NCI-H1105 (cell line): ENCODE measurements at places on chromosomes 5 and 9.
A peak's percentile ranks its signal among the peaks of the same experiment; 100 is the strongest.

DNA sequence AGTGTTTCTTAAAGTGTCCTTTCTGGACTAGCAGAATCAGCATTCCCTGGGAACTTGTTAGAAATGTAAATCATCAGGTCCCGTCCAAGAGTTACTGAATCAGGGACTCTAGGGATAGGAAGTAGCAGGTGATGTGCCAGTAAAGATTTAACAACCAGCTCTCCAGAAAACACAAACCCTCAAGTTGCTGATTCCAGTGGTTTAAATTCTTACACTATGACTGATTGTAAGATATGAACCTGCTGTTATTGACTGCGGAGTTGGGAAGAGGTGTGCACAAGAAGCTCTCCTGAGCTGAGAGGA lies 39.1 kb upstream of the BASP1 start:
- no peak for DNase-seq

DNA sequence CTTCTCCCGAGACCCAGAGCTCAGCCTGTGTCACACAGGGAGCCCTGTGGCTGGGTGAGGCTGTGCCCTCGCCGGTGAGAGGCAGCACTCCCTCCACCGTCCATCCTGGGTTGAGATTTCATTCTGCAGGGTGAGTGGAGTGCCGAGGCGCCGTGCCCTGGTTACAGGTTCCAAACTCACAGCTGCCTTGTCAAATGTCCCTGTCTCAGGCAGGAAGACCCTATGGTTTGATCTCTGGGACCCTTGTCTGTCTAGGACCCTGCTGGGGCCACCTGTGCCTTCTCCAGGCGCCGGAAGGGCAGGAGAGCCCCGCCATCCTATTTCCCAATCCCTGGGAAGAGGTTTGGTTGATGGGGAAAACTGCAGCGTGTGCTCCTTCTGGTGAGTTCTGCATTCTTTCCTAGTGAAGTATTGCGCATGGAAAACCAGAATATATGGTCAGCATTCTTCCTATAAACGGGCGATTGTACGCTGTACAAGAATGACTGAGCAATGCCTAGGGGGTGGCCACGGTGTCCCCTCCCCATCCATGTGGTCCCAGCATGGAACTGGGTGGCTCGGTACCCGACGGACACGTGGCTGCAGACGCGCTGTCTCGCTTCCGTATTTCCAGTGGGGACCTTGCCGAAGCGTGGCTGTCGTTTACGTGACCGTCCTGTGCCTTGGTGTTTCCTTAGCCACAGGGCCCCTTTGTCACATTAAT lies 95.9 kb upstream of the COL5A1 start:
- DNase-seq = no peak

GRCh38 chr5:167049043-167049663 lies 1242.3 kb upstream of the WWC1 start:
- DNase-seq = no peak

GRCh38 chr9:79300068-79300467 lies 271.7 kb upstream of the TLE4 start:
- peak; percentile 88 for DNase-seq

DNA sequence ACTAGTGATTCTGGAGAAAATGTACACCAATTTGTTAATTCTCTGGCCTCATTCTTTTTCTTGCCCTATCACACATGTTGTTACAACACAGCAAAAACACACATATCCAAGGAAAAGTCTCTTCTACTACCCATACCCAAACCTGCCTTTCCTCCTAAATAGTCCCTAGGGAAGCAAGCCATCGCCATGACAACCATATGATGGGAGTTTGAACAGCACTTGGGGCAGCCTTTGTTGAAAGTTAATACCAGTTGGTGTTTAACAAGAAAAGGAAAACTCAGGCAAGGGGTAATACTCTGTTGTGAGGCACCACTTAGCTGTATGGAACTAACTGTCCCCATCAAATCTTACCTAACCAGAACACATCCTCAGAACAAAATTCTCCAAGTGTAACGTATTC lies 1.7 kb downstream of the TRPM3 start:
- DNase-seq = peak; percentile 20

DNA sequence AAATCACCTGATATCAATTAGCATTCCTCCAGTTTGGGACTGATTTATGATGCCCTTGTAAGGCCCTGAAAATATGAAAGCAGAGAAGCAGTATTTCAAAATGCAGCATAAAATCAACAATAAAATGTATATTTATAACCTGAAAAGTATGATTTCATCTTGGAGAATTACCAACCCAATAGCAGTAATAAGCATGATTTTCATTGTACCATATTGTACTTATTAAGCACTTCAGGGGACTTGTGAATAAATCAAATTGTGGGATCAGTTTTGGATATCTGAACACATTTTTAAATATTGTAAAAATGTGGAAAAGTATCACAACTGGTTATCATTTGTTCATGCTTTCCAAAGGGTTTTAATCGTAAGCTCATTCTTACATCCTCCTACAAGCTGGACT lies 250.8 kb downstream of the DMRT2 start:
- DNase-seq = no peak

GRCh38 chr5:149118463-149118862 lies 22.8 kb upstream of the ABLIM3 start:
- DNase-seq = no peak

DNA sequence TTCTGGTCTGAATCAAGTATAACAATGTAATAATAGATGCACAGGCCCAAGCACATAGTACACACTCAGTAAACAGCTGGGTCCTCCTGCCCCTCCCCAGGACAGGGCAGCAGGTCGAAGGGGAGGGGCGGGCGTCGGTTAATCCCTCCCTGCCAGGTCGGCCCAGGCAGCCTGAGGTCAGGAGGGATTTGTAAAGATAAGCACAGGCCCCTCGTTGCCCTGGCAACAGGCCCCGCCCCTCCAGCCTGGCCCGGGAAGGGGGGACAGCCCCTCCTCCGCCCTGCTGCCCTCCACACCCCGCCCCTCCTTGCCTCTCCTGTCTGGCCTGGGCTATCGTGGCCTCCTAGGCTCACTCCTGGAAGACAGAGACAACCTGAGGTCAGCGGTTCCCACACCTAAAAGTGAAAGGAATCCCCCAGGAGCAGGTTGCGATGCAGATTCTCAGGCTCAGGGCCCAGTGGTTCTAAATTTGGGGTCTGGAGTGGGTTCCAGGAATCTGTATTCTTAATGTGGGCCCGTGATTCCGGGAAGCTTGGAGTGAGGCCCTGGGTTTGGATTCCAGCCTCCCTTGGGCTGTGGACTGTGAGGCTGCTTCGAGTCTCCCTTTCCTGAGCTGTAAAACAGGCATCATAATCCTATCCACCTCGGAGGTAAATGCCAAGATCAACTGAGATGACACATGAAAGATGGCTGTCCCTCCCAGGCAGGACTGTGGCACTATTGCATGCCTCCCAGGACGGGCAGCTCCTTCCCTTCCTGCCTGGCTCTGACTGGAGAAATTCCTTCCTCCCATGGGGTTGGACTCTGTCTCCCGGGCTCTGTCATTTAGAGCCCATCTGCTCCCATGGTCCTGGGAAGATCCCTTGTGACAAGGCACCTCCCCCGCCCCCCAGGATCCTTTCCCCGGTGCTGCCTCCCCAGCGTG lies 4.4 kb downstream of the CRB2 start:
- DNase-seq = no peak

- DNase-seq = no peak
Observed at GRCh38 chr9:86865952-86866351, 81.4 kb downstream of the GAS1 start.

GRCh38 chr5:3602785-3603502 lies 7.3 kb downstream of the IRX1 start:
- DNase-seq = no peak

DNA sequence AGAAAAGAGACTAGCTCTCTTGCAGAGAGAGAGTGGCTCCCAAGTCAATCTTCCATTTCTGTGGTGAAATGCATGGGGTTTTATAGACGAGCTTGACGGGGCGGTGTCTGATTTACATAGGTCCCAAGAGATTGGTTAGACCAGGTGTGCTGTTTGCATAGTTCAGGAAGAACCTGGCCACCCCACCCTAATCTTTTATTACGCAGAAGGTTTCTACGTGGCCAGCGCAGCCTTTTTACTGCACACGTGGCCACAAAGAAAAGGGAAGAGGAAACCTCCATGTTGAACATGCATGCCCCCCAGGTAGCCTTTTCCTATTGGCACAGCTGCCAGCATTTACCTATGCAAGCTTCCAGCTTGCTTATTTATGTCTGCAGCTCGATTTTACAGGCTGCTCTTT lies 92.1 kb downstream of the CAVIN4 start:
- DNase-seq = no peak

DNA sequence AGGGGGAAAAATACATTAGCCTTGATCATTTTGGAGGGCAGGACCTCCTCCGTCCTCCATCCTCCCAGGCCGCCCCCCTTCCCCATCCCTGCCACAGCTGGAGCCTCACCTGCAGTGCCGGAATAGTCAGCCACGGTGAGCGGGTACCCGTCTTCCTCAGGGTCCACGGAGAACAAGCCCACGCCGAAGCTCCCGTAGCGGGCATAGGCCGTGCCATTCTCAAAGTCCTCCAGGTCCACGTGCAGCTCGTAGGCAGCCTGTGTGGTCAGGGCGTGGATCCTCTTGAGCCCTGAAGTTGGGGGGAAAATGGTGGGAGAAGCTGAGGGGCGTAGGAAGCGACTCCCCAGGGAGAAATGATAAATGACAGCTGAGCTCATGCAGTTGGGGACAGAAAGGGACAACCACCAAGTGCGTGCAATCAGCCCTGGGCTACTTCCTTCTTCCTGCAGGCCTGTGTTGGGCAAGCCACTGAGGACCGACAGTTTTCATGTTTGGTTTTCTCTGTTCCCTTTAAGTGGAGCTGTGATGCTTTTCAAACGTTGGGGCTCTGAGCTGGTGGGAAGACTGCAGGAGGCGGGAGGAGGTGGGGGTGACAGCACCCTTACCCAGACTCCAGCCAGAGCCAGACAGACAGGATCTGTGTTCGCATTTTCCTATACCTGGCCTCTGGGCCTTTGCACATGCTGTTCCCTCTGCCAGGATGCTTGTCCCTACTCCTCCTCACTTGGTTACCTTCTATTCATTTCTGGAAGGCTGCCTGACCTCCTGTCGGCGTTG lies 8.7 kb upstream of the QRFP start:
- DNase-seq = no peak

- no peak for DNase-seq
Observed at GRCh38 chr5:151592855-151593408, 1.8 kb upstream of the FAT2 start.

GRCh38 chr5:71932131-71932654 lies 175.1 kb upstream of the MAP1B start:
- no peak for DNase-seq

GRCh38 chr9:81053298-81054025 lies 635.9 kb downstream of the TLE1 start:
- DNase-seq = no peak

GRCh38 chr9:127119320-127119709 lies 3.1 kb downstream of the ANGPTL2 start:
- no peak for DNase-seq

- DNase-seq = no peak
Observed at GRCh38 chr5:158701406-158702177, 398.1 kb downstream of the EBF1 start.

- no peak for DNase-seq
Observed at GRCh38 chr5:59746241-59746765, 147.2 kb downstream of the PDE4D start.

GRCh38 chr5:3051400-3051799 lies 299.9 kb upstream of the IRX2 start:
- no peak for DNase-seq

GRCh38 chr9:77977210-77977611 lies 54.4 kb downstream of the GNAQ start:
- DNase-seq = no peak

DNA sequence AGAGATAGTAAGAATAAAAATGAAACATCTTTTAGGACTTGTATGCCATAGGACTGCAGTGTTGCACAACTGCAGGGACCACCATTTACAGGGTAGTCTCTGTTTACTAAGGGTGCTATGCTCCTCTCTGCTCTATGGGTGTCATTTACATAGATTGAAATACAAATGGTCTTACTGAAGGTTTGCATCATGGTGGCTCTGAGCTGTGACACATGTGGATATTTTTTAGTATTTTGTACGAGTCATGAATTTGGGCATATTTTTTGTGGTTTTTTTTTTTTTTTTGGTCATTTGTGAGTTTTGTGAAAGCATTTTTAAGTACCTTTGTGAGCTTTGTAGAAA lies 47.4 kb downstream of the CSNK1G3 start:
- no peak for DNase-seq

- no peak for DNase-seq
Observed at GRCh38 chr9:118577121-118577520, 792.1 kb downstream of the BRINP1 start.

DNA sequence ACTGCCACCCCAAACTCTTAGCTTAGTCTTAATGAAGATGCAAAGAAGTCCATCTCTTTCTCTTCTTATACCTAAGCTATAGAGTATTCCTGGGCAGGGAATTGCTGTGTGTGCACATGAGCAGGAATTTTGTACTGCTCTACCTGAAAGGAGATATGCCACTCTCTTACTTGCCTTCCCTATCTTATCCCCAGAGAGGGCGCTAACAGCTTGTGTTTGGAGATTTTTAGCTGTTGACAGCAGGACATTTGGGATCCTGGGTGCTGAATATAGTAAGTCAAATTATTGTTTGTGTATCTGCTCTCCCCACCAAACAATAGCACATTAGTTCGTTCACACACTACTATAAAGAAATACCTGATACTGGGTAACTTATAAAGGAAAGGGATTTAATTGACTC lies 159.5 kb downstream of the GABRG2 start:
- no peak for DNase-seq

DNA sequence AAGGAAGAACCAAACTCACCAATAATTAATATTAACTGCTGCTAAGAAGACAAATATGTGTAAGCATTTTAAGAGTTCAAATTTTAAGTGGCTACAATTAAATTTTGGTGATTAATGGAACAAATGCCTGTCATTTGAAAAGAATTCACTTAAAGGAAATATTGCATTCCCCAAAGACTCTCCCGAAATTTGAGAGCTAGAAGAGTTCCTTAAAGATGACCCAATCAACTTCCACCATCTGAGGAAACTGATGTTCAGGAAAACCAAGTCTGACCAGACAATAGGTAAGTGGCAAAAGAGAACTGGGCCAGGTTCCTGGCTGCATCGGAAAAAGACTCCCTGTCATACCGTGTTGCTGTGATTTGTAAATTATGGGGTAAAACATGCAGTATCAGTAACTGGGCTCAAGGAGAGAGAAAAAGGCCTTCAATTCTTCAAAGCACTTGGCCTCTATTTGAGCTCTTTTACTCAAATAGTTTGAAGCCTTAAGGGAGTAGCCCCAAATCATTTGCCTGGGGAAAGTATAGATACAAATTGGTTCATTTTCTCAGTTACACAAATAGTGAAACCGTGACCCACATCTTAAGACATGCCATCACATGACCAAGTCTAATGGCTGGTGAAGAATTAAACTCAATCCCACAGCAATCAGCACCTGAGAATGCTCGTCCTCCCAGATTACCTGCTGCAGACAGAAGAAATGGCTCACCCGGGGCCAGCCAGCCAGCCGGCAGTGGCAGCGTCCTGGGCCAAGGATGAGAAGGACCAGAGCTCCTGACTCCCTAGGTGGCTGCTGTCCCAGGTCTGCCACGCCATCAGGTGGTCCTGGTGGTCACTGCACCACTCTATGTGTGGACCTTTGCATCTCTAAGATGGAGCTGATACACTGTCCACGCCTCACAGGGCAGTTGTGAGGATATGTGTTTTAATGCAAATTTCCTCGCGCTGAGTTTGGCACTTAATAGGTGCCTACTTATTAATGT lies 162.9 kb downstream of the TTLL11 start:
- DNase-seq = no peak
